ENCODE measurements at places on chromosomes 12 and 14. TPM values are rescaled to one million over a fixed set of nuclear protein-coding genes. Genes with fewer than 3 reads are reported as not detected.

Gene USP44
- 3.3 TPM for total RNA-seq

Gene PARP2
- total RNA-seq = 21.3 TPM

Gene KDM2B
- total RNA-seq = 91.7 TPM

Gene TDRD9
- total RNA-seq = not detected

Gene FOXA1
- not detected for total RNA-seq

Gene P2RX2
- total RNA-seq = not detected

Gene HELB
- total RNA-seq = 47.9 TPM

Gene PLCZ1
- total RNA-seq = not detected

DNA sequence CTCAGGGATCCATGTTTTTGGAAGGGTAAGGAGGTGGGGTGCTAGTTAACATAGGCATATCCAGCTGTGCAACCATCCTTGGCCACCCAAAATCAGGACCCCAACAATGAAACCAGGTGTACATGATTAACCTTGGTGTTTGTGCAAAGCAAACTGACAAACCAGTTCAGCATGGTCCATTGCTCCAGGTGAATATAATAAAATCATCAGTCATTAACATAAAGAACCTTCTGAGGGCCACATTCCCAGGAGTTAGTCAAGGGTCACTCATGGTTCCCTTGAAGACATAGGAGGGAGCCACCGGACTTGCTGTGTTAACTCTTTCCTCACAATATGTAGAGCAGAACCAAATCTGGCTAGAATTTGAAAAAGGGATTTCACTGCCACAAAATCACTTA lies 17.8 kb downstream of the SLC38A2 start:
- DNase-seq = no peak

GRCh38 chr14:71338153-71338552 lies 430.9 kb downstream of the PCNX1 start:
- no peak for DNase-seq

DNA sequence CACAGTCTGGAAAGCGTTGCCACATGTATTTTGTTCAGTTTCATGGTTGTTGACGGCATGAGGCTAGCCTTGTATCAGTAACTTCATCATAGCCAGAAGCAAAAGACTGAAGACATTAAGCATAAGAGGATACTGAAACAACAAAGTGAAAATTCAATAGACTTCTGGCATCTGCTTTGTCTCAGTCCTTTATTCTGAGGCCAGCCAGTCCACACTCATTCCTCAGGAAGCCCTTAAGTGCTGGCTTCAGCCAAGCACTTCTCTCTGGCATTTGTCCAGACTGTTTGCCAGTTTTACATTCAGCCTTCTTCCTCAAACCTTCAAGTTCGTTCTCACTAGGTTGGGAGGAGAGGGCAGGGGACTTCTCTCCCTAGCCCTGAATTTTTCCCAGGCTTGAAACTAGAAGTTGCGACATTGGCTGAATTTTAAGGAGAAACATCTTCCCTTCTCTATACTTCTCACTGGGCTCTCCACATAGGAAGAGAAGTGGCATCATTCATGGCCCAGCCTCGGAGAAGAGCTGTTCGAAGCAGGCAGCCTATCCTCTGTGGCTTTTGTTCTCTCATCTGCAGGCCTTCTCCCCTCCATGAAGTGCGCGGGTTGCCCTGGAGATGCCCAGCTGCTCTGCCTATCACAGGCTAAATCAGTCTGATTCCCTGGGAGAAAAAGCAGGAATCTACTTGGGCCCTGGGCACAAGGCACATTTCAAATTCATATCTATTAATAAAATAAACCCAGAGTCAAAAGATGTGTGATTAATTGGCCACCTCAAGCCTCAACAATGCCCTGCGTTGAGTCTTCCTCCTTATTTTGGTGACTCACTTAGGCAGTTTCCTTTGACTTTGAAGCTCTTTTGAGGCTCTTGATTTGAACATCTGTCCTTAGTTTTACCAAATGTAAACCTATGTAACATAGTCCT lies 130.9 kb upstream of the PLEKHA5 start:
- DNase-seq = no peak

- peak; percentile 58 for DNase-seq
Observed at GRCh38 chr12:93441081-93441616, 598 bp downstream of the UBE2N start.

- DNase-seq = no peak
Observed at GRCh38 chr14:67319142-67319541, 40.5 kb downstream of the ATP6V1D start.

DNA sequence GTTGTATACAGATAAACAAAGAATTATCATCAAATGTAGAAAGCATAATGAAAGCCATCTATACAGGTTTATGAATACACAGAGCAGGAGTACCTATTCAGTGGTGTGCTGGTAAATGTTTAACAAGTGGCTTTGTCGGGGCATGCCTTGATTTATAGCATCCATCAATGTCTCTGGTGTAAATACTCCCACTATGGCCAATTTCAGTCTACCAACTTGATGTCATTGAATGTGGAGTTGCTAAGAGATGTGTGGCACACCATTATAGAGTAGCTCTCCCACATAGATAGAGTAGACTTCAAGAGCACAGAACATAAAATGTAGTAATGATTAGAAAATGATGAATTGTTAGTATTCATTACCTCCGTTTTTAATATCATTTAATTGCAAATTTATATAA lies 9.3 kb downstream of the GRIP1 start:
- no peak for DNase-seq

DNA sequence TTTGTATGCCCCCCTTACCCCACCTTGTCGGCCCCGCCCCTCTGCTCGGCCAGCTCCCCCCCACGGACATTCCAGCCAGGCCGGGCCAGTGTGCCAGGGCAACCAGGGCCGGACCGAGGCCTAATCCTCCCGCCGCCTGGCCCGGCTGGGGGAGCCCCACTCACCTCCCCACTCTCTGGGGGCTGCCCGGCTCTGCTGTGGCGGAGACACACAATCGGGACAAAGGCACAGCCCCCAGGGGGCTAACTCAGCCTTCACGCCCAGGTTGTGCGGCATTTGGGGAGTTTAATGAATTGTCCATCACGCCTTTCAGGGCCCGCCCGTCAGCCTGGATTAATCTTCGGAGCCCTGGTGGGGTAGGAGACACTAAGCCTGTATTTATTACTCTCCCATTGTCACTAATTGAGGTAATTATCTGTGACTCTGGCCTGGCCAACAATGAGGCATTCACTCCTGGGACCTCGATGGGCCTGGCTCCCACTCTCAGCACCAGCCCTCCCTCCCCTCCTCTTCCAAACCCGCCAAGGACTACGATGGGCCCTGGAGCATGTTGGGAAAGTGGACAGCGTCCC lies 8.7 kb downstream of the WNT1 start:
- DNase-seq = no peak

GRCh38 chr12:7695566-7696197 lies at the start of gene GDF3:
GDF3 (minus strand) TSS chr12:7695775; CDS start chr12:7695728, 47 bp downstream.
- DNase-seq = no peak

DNA sequence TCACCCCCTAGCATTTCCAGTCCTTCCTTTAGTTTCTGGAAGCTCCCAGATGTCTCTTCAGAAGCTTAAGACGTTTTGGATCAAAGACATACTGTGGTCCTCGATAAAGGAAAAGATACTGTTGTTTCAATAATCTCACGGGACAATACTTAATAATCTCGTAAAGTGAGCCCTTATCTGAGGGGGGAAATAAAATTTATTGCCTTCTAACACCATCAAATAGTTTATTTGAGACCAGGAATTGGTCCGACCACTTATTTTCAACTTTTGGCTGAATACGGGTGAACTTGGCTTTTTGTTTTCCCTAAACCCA lies 640 bp upstream of the G2E3 start:
- DNase-seq = no peak

DNA sequence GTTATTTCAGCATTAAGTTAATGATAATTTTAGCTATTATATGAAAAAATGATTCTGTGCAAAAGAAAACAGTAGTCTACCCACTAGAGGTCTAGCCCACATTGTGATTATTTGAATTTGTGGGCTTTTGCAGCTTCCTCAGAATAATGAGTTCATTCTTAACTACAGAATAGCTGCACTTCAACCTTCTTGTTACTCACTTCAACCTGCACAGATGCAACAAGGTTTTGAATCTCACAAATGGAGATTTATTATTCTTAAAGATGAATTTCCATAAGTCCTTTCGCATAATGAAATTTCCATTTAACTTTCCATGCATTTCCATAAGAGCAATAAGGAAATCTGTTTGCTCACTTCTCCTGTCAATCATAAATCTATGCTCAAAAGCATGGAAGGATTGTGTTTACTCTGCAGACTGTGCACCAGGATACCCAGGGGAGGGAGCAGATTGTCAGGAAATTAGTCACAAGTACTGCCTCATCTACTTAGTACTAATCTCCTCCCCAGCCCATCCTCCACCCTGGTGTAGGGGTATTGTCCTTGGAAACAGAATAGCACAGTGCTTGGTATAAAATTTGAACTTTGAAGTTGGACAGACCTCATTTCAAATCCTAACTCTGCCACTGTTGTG lies 24.1 kb downstream of the PTGER2 start:
- DNase-seq = no peak

DNA sequence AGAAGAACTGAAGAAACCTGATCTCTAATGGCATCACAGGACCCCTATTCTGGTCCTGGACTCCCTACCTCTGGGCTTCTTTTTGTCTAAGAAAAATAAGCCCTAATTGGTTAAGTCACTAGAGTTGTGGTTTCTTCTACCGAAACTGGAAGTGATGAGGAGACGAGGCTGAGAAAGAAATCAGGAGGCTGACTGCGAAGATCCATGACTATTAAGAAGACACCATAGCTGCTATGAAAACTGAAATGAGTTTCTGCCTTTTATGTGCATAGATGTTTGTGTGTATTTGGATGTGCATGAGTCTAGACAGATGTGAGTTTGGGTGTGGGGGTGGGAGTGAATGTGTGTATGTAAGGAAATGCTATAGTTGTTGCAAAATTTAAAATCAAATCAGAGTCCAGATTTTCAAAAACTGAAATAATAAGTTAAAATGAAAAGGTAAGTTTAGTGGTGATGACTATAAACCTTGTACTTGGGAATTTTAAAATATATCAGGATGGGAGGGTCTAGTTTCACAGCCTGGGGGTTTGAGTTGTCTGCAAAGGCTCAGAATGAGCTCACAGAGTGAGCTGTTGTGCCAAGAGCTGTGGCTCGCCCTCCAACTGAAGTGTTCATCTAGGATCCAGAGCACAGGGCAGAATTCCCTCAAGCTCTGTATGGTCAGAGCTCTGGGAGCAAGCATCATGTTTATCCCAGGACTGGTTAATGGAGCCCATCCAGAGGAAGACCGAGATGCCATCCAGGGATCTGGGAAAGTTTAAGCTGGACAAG lies 94.9 kb downstream of the VCPKMT start:
- no peak for DNase-seq

GRCh38 chr12:130788515-130788914 lies 50.5 kb downstream of the STX2 start:
- no peak for DNase-seq

DNA sequence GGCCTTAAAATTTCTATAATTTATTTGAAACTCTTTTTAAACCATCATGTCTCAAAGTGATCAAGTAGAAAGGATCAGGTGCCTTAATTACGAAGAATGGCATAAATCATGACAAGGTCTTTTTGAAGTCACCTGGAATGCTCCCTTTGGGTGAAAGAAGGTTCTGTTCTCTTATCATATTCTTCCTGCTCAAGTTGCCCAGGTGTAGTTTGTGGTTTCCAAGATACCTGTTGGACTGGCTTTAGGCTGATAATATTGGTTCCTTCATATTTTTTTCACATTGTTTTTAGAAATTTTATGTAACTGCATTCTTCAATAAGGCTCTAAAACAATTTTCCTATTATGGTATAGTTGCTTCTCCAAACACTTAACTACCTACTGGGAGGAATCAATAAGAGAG lies 29.2 kb downstream of the RASSF3 start:
- DNase-seq = no peak

- no peak for DNase-seq
Observed at GRCh38 chr12:47821346-47821706, 1.6 kb upstream of the HDAC7 start.

DNA sequence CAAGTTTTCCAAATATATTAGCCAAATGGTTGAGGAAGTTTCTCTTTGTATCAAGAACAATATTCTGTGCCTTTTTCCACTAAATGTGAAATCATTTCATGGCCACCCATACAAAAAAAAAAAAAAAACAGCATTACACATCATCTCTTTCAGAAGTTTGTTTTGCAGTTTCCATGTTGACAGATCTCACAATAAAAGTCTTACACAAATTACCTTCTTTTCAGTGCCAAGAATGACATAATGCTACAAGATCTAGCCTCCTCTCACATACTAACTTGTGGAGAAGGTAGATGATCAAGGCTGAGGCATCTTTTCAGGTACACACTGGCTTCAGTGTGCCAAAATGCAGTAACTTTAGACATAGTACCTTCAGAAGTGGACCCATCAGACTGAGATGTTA lies 35.3 kb downstream of the PRKD1 start:
- DNase-seq = no peak

DNA sequence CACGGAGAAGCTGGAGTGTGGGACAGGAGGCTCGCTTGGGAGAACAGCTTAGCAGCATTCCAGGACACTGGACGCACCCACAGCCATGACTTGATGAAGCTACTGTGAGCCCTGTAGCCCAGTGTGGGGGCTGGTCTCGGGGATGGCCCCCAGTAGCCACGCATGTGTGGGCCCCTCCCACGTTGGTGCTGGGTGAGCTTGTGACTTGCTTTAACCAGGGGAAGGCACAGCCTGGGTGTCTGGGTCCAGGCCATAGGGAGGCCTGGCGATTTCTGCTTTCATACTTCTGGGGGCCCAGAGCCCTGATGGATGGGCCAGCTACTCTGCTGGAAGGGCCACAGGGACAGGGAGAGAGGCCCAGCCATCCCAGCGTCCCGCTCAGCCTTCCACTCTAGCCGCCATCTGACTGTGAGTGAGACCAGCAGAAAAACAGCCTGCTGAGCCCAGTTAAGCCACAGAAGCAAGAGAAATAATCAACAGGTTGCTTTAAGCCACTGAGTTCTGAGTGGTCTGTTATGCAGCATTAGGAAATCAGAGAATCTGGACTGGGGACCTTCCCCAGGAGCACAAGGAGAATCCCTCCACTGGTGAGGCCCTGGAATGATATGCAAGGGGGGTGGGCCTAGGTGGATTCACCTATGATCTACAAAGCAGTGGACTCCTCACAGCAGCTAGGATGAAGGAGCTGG lies 16.1 kb downstream of the DIO3 start:
- DNase-seq = no peak

DNA sequence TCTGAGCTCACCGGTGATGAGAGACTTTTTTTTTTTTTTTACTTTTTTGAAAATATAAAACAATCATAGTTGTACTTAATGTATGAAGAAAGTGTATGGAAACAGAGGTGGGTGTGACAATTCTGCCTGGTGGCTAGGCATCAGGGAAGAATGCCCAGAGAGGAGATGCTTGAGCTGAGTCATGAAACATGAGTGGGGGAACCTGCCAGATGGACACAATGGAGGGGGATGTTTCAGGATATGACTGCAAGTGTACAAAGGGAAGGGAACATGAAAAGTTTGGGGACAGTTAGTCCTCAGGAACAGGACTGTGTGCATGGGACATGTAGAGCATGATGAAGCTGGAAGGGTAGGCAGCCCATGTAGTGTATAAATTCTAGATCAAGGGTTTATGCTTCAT lies 274.2 kb upstream of the E2F7 start:
- no peak for DNase-seq

GRCh38 chr12:1706632-1706980 lies 15.7 kb downstream of the ADIPOR2 start:
- no peak for DNase-seq
